ENCODE measurements at places on chromosomes 2 and 18. TPM values are rescaled to one million over a fixed set of nuclear protein-coding genes. Genes with fewer than 3 reads are reported as not detected.

DNA sequence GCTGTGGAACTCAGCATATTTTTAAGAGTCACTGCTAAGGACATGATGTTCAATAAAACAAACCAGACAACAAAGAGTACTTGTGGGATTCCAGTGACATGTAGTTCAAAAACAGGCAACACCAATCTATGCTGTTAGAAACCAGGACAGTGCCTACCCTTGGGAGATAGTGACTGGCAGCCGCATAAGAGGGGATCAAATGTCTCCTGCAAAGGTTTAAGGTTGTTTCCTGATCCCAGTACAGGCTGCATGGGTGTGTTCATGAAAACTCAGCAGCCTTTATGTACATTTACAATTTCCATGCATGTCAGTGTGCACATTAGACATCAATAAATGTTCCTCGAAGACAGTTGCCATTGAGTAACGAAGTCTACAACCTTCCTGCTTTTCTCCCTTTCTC is 183.8 kb downstream of the PID1 start:
- no peak for DNase-seq

GRCh38 chr18:59916746-59917145 is 16.9 kb downstream of the PMAIP1 start:
- DNase-seq = no peak

DNA sequence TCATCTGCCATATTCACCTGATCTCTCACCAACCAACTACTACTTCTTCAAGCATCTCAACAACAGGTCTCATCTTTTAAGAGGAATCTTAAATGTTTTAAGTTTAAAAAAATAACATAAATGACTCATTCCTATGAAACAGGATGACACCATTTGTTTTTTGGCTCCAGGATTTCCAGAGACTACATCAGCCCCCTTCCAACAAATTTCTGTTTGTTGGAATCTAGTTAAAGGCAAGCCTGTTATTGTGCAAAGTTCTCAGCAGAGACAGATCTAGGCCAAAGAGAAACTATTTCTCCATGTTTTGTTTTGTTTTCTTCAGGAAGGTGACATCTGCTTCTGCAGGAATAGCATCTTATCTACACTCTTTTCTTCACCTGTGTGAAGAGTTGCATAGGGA is 204.8 kb upstream of the SH3BP4 start:
- DNase-seq = no peak

GRCh38 chr2:10424051-10424450 is 24.1 kb downstream of the ODC1 start:
- DNase-seq = no peak

DNA sequence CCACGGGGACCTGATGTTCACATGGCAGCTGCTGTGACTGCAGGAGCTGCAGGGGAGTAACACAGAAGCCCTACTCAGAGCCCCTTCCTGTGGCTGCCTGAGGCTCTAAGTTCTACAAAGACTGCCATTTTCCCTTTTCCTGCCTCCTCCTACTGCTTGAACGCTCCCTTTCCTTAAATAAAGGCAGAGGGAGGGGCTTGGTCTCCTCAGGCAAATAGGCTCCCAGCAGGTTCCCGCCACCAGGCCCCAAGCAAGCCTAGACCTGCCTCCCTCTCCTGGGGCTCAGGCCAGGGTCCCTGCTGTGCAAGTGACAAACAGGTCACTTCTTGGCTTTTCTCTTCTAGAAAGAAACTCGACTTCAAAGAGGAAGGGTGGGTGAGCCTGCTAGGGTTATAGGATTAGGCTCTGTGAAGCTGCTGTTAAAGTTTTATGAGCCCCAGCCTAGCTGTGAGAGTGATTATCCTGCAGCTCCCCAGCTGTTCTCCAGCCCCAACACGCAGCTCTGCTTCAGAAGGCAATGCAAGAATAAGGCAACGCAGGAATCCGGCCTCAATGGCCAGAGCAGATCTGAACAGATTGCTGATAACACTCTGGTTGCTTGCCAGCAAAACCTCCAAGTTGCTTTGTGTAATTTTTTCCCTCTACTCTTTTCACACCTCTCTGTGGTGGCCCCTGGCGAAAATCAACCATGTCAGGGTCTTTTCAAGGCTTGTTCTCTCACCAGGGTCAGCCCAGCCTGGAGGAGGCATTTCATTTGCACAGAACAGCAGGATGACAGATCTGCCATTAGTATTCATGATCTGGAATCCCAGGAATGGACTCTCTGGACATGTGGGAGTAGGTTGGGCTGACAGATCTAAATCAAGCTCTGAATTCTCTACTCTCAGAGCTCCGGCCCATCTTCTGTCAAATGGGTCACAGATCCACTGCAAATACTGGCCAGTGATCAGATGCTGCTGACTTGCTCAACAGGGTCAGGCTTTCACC is 71.3 kb downstream of the MRO start:
- no peak for DNase-seq

- DNase-seq = no peak
These were observed 83.5 kb downstream of the POLE4 start for GRCh38 chr2:75041731-75042600.

GRCh38 chr18:50334546-50335152 is 40.2 kb upstream of the SKA1 start:
- no peak for DNase-seq

GRCh38 chr18:53261241-53261640 is 921.2 kb downstream of the DCC start:
- no peak for DNase-seq

DNA sequence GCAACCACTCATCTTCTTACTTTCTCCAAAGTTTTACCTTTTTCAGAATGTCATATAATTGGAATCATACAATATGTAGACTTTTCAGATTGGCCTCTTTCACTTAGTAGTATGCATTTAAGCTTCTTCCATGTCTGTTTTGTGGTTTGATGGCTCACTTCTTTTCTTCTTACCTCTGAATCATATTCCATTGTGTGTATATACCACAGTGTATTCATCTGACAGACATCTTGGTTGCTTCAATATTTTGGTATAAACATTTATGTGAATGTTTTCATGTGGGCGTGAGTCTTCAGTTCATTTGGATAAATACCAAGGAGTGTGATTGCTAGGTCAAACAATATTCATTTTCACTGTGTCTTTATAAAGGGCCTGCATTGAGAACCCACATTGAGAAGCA is 136.1 kb upstream of the NOSTRIN start:
- no peak for DNase-seq

DNA sequence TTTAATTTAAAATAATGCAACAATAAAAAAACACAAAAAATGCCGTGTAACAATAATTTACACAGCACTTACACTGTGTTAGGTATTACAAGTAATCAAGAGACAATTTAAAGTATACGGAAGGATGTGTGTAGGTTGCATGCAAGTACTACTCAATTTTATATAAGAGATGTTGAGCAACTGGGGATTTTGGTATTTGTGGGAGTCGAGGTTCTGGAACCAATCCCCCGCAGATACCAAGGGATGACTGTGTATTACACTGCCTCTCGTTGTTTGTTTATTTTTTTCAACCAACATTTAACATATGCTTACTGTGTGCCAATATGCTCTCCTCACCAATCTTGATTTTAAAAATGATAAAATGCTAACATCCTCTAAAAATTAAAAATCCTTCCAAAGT is 24.8 kb downstream of the MAP3K2 start:
- DNase-seq = no peak

The GALNT14 gene
- total RNA-seq = 18.9 TPM

The SERPINB3 gene
- total RNA-seq = 1,684 TPM

The REG1B gene
- total RNA-seq = not detected

The CLHC1 gene
- total RNA-seq = 2.3 TPM

Data from esophagus squamous epithelium (tissue), 5 donors.